ENCODE measurements at places on chromosomes 1 and 21.

DNA sequence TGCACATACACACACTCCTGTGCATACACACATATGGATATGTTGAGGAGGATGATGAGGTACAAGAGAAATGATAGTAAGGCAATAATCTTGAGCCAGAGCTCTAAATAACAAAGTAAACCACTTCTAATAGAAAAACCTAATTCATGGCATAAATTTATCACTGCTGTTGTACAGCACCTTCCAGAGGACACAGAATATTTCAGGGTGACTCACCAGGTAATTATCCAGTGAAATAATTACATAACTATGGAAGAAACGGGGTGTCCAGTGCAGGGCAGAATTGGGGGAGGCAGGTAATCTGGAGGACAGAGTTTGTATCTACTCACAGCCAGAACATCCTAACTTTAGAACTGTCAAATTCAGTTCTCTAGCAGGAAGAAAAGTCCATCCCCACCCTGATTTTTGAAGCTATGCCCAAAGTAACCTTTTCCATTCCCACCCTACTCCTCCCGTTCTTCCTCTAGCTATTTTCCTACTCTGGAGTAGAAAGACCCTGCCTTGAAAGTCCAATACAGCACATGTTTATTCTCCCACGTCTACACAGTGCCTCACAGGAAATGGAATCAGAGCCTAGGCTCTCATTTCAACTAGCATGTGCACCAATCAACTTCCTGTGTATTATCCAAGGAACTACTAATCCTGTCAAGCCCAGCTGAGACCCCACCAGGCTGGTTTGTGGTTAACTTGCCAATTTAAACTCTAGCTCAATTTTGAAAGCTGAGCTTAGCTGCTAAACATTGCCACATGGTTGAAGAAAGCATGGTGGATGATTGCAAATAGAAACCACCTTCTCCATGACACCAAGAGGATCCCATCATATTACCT is 96.6 kb downstream of the PTPN14 start:
- DNase-seq: no peak

DNA sequence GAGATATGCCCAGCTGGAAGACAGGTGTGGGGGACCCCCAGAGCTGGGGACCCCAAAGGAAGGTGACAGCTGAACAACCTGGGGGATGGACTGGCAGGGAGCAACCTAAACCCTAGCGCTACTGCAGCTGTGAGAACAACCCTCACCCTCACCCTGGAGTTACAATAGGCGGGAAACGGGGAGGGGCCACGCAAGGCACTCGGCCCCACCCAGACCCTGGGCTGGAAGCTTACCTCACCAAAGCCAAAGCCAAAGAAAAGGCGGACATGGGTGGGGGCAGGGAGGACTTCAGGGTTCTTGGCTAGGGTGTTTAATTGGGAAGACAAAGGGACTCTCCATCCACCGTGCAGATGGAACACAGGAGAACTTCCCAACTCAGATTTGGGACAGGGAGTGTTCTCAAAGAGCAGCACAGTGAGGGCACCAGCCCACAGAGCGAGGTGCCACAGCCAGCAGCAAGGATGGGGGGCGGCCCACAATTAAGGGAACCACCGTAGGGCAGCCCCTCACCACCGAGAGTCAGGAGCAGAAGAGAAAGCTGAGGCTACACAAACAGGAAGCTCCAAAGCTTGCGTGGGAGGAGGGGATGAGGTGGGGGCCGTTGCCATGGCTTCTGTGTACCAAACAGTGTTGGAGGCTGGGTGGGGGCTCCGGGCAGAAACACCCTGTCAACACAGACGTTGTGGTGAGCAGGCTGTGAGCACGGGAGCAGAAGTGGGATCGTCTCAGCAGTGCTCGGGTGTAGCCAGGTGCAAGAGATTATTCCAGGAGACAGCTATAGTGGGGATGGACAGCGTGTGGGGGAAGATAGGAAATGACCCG is 1.9 kb downstream of the TAGLN2 start:
- DNase-seq: peak; percentile 64

DNA sequence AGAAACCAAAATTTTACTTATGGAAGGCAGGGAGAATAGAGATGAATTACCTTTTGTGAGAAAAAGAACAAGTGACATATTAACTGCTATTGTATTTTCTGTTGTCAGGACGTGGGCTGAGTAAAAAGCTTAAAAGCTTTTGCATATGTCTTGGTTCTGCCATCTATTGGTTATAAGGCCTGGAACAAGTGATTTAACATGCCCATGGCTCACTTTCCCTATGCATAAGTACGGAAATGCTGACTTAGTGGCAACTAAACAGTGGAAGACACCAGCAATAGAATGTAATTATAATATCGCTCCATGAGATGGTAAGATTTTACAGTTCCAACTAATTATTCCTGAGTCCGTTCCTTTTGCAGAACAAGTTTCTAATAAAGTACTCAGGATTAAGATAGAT is 6.7 kb upstream of the CTSS start:
- no peak for DNase-seq

DNA sequence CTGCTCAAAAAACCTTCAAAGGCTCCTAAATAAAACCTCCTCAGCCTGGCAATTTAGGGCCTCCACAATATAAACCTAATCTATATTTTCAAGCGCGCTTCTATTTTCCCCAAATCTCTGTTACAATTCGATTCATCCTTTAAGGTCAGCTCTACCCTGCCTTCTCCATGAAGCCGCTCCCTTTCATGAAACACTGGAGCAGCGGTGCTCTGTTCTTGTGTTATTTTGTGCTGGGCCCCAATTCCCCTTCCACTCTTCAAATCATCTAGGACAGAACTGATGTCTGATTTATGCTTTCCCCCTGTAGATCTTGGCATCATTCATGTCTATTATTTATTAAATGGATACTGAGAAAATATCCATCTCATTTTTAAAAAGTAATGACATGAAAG is 6.9 kb downstream of the ERRFI1 start:
- no peak for DNase-seq

GRCh38 chr1:6246497-6247467 is 2.8 kb downstream of the HES3 start:
- peak; percentile 96 for DNase-seq

DNA sequence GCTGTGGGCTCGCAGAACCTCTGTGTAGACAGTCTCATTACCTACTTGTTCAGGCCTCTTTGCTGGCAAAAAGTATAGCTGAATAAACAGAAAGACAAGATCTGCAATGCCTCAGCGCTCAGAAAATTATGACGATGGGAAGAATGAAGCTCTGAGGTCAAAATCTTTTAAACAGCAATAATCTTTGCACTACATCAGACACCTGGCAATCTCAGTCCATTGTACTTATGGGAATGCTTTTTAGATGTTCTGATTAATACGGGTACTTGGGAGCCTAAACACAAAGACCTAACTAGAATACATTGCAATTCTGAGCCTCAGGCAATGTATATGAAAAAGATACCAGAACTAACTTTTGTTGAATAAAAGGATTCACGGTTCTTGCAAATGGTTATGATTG is 410.7 kb downstream of the SMYD3 start:
- no peak for DNase-seq

DNA sequence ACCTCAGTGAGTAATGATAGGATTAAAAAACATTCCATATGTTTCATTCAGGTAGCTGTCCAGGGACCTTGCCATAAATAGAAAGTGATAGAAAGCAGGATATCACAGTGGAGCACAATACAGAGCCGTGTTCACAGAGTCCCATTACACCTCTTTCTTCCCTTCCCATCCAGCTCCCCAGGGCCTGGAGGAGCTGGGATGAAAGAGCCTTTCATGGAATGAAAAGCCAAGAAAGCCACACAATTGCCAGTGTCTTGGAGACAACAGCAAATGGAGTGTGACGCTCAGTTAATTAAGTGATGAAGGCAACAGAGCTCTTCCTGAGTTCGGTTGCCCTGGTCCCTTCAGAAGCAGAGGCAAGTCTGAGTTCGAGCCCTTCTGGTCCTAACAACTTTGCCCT is 387.3 kb upstream of the PLXNA2 start:
- no peak for DNase-seq

- DNase-seq: no peak
These were observed 144.7 kb downstream of the PCBP3 start for GRCh38 chr21:45788198-45788597.

- no peak for DNase-seq
These were observed 865.1 kb upstream of the ADAMTS5 start for GRCh38 chr21:27831816-27832569.

DNA sequence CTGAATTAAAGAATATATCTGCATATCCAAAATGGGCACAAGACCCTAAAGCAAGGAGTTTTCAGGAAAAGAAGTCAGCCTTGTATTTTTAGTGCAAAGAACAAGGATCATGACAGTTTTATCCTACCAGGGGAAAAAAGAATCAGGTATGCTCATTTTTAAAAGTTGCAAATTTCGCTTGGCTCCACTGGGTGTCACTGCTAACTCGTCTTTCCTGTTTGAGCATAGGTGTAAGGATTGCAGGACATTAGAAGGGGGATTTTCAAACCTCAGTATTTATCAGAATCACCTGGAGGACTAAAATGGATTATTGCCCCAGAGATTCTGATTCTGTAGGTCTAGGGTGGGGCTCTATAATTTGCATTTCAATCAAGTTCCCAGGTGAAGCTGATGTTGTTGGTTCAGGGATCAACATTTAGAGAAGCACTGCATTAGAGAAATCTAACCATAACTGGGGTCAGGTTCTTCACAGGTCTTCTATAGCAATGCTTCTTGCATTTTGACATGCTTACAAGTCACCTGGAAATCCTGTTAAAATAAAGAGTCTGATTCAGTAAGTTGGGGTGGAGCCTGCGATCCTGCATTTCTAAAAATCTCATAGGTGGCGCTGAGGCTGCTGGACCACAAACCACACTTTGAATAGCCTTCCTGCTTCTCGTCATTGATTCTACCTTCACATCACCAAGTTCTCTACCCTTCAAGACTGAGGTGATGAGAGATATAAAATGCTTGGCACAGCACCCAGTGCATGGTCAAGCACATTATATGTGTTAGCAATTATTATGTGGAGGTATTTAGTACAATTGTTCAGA is 39.6 kb downstream of the NUF2 start:
- DNase-seq: peak; percentile 12

DNA sequence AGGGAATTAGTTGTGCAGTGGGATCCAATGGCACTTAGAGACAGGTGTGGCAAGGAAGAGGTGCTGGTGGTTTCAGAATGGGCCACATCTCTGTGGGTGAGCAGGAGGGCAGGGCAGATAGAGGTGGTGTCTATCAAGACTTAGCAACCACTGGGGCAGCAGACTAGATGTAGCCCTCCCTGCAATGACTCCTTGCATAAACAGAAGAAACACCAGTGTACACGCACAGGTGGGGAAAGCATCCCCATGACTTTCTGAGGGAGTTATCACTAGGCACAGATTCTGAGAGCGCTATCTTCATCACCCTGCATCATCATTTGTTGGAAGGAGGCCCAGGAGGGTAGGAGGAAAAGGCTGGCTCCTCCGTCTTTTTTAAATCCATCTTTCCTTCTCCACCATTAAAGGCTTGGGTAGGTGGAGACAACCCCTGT is 58.4 kb downstream of the PLXNA2 start:
- DNase-seq: no peak

- no peak for DNase-seq
These were observed 174.1 kb downstream of the ROR1 start for GRCh38 chr1:63947904-63948303.

DNA sequence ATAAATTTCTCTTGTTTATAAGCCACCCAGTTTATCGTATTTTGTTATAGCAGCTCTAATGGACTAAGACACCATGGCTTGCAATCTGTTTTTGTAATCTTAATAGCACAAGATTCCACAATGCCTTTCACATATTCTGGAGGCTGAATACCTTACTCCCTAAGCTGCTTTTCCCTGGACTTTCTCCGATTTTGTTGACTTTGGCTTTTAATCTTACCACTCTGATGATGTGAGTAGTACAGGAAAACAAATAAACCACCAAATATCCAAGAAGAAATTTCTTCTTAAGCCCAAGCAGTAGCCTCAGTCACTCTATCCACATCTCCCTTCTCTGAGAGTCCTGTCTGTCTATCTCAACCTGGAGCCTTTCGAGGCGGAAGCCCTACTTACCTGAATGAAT is 838.6 kb downstream of the LTN1 start:
- no peak for DNase-seq

DNA sequence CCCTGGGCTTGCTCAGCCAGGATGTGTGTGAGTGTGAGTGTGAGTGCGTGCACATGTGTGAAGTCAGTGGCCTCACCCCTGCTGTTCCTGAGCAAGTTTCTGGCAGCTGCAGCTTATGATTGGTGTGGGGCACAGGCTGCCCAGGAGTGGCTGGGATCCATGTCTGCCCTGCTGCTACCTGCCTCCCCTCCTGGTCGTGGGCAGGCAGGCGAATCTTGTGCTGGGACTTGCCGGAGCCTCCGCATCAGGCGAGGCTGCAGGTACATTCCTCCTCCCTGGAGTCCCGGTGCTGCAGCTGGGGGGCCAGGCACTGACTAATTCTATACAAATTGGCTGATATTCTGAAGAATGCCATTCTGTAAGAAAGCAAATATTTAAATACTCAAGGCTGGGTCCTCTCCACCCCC is 85.6 kb upstream of the WNT4 start:
- no peak for DNase-seq

- DNase-seq: peak; percentile 77
These were observed 996 bp downstream of the CNIH4 start for GRCh38 chr1:224357626-224358124.

DNA sequence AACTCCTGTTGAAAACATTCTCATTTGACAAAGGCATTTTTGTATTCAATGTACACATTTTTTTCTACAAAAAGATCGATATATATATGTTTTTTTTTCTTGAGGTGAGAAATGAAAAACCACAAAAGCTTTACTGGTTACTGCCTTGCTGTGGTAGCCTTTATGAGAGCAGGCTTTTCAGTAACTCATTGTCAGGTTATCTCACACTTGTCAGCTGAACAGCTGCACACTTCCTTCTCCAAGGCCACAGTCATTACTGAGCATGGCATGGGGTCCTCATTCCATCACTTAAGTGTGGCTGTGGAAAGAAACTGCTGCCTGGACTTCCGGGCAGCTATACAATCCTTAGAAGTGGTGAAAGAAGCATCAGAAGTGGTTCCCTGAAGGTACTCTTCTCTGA is 169.3 kb upstream of the ZP4 start:
- DNase-seq: no peak

GRCh38 chr21:40731206-40731605 is 115.8 kb downstream of the DSCAM start:
- DNase-seq: no peak

DNA sequence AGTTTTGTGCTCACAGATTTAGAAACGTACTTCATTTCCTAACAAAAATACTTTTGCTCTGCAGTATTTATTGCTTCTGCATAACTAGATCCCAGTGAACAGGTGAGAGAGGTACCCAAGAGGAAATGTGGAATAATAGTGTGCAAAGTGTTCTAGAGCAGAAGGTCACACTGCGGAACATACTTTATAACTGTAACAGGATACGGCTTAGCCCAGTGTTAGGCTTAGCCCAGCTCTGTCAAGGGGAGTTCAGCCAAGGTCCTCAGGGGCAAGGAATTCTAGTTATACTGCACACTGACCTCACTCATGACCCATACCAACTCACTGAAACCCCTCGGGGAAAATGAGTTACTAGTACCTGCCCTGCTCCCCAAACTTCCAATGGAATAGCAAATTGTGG is 55.3 kb downstream of the PTPN14 start:
- DNase-seq: no peak

GRCh38 chr21:23624281-23624680 is 1983.0 kb downstream of the MRPL39 start:
- no peak for DNase-seq

- DNase-seq: no peak
These were observed 22.2 kb downstream of the FAM151A start for GRCh38 chr1:54600947-54601721.
